Common myeloid progenitor, CD34-positive (primary cell): ENCODE measurements at places on chromosomes 13 and 19.

DNA sequence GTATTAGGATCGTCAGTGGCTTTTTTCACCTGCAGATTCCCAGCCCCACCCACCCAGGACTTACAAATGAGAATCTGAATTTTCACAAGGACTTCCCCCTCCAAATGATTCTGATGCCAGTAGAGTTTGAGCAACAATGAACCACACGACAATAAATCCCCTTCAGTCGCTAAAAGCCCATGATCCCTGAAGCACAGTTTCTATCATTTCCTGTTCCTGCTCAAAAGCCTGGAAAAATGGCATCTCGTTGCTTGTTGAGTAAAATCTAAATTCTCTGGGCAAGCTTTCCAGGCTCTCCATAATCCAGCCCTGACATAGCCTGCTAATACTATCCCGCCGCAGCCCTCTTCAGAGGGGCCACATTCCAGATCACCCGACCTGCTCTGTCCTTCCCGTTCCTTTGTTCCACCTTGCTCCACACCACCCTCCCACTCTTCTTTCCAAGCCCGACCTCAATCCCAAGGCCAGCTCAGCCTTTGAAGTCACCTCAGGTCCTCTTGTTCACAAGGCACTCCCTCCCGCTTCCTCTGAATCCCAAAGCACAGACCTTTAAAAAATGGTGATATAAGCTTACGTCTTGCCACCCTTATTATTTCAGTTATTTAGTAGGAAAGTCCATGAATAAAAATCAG, 67.9 kb downstream of the NUFIP1 start:
- DNase-seq: no peak

DNA sequence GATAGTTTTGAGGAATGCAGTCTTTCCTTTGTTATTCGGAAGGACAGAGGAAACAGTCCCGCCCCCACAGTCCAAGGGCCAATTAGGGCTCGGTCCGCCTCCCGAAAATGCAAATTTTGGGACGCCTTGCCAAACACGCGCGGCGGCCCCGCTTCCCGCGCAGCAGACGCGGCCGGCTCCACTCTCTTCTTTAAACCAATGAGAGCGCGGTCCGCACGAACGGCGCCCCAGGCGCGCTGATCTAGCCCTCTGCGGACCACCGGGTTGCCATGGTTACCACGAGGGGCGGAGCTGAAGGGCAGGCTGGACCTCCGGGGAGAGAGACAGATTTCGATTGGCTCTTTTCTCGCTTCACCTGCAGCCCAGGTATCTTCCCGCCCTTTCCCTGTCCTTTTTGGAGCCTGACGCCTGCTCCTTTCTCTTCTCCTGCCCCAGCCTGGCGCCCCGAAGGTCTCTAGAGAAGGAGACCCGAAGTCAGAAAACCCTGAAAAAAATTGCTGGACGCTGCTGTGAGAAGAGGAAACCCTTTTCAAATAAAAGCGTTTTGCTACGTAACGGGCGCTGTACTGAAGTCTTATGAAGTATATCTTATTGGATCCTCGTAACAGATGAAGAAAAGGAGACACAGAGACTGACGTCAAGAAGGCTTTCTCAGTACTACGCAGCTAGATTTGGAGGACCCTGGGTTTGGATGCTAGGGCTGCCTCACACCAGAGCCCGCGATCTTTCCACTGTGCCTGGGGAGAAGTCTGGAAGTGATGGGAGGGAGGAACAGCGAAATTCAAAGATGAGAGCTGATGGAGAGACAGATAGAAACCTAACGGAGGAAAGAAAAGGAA, 2.0 kb downstream of the PTH2 start:
- DNase-seq: peak; percentile 63

DNA sequence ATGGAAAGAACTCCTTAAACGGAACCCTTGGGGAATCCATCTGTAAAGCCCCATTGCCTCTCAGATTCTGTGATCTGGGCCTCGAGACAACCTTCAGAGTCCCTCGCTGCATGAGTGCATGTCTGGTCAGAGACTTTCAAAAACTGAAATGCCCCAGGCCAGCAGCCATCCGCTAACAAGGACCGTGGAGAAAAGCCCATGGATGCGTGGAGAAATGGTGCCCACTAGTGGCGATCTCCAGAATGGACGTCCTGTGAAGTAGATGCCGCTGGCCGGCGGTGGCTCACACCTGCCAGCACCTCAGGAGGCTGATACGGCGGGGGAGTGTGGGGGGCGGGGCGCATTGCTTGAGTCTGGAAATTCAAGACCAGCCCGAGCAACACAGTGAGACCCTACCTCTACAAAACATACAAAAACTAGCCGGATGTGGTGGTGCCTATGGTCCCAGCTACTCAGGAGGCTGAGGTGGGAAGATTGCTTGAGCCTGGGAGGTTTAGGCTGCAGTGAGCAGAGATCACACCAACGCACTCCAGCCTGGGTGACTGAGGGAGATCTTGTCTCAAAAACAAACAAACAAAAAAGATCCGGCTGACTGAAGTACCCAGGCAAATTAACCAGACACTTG, 7.9 kb upstream of the CDC16 start:
- peak; percentile 83 for DNase-seq

DNA sequence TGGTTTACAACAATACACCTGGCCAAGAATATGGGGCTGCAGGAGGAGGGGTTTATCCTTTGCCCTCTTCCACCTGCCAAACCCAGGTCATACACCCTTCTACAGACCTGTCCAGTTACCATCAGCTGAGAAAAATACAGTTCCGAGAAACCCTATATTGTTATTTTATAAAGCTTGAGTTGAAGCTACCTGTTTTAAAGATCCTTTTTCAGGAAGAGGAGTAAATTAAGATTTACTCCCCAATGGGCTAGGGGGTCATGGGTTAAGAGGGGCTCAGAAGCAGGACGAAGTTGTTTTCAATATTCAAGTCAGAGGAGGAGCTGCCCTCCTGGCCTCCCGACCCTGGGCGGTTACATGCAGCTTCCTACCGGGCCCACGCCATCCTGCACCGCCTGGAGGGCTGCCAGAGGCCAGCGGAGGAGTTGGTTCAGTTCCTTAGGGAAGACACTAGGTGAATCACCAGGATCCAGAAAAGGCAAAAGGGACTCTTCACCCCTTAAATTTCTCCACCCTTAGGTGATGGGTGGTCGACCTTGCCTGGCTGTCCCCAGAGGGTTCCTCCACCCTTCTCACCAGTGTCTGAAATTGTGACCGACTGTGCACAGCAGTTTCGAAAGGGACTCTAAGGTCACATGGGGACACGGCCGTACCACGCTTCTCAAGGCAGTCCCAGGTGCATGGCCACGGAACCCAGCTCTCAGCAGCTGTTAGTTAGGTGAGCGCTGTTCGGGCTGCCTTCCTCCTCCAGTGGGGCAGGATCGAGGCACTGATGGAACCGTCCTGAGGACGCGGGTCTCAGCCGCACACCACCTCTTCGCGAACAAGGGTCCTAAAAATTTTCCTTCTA, 1.2 kb downstream of the GJB2 start:
- peak; percentile 52 for DNase-seq

DNA sequence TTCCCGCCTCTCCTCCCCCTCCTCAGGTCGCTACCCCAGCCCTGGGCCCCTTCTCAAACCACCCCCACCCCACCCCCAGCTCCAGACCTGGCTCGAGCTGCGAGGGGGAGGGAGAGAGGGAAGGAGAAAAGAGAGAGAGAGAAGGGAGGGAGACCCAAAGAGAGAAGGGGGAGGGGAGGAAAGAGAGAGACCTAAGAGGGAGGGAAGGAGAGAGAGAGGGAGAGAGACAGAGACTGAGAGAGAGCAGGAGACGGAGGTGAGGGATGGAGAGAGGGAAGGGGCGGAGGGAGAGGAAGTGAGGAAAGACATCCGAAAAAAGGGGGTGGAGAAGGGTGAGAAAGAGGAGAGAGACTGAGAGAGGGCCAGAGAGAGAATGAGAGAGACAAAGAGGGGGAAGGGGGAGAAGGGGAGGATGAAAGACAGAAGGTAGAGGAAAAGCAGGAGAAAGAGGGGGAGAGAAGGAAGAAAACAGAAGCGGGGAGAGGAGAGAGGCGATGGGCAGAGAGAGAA, 2.0 kb upstream of the SPACA6 start:
- no peak for DNase-seq

DNA sequence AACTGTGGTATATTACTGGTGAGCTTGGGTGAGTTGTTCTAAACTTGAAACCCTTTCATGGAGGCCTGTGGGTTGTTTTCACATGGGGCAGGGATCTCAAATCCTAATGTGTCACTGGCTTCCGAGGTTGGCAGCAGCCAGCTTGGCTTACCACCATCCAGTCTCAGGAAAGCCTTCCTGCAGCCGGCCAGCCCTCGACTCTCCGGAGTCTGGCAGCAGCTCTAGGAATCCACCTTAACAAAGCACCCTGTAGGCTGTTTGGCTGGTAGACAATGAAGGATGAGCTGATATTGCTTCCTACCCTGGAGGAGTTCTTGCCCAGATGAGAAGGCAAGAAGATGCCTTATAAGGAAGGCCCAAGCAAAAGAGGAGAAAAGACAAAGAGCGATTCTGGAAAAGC, 188.3 kb downstream of the KLF12 start:
- no peak for DNase-seq

GRCh38 chr13:32165796-32166195, 134.2 kb downstream of the FRY start:
- DNase-seq: no peak

DNA sequence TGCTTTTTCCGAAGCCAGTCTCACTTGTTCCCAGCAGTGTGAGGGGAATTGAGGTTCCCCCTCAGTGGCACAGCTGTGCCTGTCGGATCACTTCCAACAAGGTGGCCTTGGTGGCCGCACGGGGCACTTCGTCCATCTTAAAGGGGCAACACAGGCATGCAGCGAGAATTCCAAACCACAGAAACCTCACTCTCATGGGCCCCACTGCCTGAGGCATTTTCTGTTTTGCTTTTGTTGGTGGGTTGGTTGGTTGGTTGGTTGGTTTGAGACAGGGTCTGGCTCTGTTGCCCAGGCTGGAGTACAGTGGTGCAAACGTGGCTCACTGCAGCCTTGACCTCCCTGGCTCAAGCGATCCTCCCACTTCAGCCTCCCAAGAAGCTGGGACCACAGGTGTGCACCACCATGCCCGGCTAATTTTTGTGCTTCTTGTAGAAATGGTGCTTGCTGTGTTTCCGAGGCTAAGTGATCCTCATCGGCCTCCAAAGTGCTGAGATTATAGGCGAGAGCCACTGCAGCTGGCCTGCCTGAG, 3.7 kb upstream of the NDUFS7 start:
- DNase-seq: no peak

DNA sequence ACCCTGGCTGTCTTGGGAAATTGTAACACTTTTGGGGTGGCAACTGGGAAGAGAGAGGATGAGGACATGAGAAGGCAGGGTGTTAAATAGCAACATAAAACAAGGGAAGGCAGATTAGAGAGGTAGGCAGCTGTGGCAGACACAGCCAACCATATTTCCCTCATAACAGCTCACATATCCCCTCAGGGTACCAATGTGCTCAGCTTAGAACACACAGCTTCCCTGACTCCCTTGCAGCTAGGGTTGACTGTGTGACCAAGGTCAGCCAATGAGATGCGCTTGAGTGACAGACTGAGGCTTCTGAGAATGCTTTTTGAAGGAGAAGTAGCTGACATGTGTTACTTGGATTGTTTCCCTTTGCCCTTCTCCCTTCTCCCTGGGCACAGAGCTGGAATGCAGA, 28.8 kb upstream of the SPATA13 start:
- no peak for DNase-seq

DNA sequence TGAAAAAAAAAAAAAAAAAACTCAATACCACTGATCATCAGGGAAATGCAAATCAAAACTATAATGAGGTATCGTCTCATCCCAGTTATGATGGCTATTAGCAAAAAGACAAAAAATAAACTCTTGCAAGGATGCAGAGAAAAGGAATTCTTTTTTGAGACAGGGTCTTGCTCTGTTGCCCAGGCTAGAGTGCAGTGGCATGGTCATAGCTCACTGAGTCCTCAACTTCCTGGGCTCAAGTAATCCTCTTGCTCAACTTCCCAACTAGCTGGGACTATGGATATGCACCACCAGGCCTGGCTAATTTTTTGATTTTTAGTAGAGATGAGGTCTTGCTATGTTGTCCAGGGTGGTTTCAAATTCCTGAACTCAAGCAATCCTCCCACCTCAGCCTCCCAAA, 59.5 kb downstream of the MICU2 start:
- DNase-seq: no peak

- DNase-seq: peak; percentile 58
Measured at GRCh38 chr19:19602713-19603324, 15.7 kb downstream of the PBX4 start.

DNA sequence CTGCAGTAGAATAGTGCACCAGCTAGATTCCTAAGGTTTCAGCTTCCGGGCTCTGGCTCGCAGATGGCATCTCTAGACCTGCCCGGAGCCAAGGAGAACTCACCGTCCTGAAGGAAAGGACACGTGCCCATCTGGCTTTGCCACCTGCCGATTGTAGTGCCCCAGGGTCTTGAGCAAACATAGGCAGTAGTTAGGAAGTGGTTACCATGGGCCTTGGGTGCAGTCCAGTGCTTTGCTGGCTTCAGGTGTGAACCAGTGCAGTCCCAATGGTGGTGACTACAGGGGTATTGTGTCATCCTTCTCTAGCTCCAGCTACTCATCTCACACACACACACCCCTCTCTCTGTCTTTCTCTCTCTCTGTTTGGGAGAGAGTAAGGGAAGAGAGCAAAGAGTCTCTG, 61.4 kb upstream of the TEX29 start:
- no peak for DNase-seq

GRCh38 chr19:8631425-8631819, 989 bp downstream of the NFILZ start:
- DNase-seq: no peak

- DNase-seq: no peak
Measured at GRCh38 chr19:40783711-40784110, 5.7 kb downstream of the RAB4B start.

GRCh38 chr13:50693727-50694126, 149.8 kb downstream of the DLEU7 start:
- no peak for DNase-seq

GRCh38 chr19:42199440-42200115, 17.9 kb downstream of the DEDD2 start:
- DNase-seq: peak; percentile 68

DNA sequence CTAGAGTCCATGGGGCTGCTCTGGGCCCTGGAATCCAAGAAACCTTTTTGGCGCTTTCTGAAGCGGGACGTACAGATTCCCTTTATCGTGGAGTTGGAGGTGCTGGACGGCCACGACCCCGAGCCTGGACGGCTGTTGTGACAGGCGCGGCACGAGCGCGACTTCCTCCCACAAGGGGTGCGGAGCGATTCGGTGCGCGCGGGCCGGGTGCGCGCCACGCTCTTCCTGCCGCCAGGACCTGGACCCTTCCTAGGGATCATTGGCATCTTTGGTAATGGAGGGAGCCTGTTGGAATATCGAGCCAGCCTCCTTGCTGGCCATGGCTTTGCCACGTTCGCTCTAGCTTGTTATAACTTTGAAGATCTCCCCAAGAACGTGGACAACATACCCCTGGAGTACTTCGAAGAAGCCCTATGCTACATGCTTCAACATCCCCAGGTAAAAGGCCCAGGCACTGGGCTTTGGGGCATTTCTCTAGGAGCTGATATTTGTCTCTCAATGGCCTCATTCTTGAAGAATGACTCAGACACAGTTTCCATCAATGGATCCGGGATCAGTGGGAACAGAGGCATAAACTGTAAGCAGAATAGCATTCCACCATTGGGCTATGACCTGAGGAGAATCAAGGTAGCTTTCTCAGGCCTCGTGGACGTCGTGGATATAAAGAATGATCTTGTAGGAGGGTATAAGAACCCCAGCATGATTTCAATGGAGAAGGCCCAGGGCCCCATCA, 3.5 kb upstream of the ZFP82 start:
- no peak for DNase-seq

GRCh38 chr19:41218615-41219507, at the start of gene AXL:
Gene AXL, plus strand, starts transcription at chr19:41219223. Its CDS starts 170 bp downstream, at chr19:41219393.
- peak; percentile 68 for DNase-seq
